Activated CD4-positive, alpha-beta memory T cell treated with anti-CD3 and anti-CD28 coated beads for 36 hours (primary cell): ENCODE measurements at places on chromosomes 7 and 10.

GRCh38 chr10:23157239-23157681 is 34.9 kb upstream of the PTF1A start:
- no peak for DNase-seq

GRCh38 chr7:135943134-135943879 is 33.9 kb downstream of the MTPN start:
- DNase-seq, result no peak

DNA sequence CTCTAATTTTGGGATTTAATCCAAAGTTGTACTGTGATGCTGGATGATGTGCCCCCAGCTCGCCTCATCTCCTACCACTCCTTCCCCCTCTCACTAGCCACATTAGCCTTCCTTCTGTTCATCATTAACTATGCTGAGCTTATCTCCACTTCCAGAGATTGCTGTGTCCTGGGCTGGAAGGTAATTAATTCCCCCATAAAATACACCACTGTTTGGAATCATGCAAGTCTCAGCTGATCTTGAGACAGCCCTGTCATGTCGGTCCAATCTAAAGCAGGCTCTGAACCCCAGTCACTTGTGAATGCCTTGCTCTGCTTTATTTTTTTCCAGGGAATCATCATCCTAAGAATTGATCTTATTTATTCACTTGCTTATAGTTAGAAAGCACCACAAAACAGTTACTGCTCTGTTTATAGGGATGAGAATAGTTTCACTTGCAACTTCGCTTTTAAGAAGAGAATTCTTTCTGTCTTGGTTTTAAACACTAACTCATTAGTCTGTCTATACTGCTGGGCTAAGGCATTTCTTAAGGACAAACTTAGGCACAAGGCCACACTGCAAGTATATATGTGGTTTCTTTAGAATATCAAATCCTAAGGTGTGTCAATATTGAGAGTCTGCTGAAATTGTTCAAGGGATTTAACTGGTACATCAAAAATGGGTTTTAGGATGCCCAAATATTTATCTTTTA is 341.1 kb upstream of the SEMA3A start:
- no peak for DNase-seq

DNA sequence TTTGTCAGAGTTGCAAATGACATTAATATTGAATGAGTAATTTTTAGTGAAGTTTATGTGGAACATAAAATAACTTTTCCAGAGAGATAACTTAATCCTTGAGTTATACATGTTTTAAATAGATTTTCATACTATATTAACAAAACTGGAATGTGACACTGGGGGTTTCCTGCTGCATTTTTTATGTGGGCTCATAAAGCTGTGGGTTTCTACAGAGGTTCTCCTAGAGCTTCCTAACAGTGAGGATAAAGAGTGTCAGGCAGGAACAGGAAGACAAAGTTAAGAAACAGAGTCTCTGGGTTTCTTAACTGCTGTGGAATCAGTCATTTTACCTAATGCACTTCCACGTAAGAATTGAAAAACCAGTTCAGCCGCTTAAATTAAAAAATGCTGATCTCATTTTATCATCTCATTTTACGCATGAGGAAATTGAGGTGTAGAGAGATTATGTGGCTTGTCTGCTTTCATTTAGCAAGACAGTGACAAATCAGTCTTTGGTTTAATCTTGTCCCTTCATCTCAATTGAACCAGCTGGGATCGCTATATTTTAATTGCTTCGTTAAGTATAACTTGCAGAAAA is 5.0 kb downstream of the CD36 start:
- DNase-seq, result no peak

DNA sequence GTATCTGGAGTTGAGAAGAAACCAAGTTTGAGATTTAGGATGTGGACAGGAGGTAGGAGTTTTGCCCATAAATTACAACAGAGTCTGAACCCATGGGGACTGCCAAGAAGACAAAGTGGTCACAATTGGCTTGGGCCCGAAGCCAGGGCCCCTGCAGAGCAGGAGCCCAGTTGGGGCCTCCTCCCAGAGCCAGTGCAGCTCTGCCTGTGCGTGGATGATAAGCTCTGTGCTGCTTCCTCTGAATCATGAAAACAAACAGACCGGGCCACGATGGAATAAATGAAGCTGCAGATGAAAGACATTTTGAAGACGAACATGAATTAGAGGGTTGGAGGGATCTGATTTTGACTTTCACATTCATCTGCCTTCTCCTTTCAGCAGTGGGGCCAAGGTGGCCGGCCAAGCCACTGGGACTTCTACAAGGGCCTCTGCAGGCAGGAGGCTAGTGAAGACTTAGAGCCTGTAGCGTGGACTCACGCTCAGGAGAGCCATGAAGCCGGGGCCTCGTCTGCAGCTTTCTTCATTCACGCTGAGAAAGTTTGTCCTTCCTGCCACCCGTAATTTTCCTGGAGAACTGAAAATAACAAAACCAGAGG is 156.8 kb upstream of the LYZL1 start:
- DNase-seq, result no peak
